Right renal cortex interstitium (tissue), 3 donors: ENCODE measurements at places on chromosomes 1 and 21.
A peak's percentile ranks its signal among the peaks of the same experiment; 100 is the strongest.

DNA sequence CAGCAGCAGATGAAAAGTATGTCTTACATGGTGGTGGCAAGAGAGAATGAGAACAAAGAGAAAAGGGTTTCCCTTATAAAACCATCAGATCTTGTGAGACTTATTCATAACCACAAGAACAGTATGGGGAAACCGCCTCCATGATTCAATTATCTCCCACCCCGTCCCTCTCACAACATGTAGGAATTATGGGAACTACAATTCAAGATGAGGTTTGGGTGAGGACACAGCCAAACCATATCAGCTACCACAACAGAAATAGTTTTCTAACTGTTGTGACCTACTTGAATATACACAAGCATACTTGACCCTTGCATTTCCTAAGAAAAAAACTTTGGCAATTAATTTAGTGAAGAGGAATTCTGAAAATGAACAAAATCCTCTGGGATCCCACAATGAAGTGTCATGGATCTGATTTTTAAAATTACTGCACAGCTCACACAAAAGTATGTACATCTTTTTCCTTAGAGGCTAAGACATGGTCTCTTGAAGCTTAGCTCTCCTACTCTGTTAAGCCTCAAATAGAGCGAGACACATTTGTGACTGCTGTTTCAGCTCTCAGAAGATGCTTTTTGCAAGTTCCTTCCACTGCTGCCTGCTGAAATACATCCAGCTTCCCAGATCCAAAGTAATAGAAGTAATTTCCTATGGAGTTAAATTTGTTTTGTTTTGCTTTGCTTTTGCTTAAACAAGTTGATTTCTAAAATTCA, 265.8 kb downstream of the DPYD start:
- DNase-seq = no peak

GRCh38 chr1:103337779-103338178, 187.7 kb upstream of the RNPC3 start:
- DNase-seq = no peak

DNA sequence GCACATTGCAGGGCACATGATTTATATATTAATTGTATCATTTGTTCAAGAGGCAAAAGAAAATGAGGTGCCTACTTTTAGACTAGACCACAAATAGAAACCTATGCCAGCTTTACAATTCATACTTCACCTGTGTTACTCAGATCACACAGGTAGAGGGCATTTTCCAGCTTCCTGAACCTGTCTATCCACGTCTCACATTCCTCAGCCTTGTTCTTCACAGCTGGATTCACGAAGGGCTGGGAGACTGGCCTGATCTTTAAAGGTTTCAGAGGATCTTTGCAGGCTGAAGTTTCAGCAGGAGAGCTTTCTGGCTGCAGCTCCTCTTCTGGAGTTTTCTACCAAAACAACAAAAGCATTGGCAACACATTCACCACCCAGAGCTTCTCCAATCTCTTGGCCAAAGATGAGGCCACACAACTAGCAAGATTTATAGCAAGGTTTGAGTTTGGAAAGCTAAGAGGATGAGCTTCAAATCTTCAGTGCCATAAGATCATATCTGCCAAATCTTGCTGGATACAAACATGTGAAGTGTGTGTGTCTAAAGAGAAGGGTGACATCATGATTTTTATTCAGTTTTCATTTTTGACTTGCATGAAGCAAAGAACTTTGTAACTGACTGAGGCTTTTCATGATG, 71.0 kb upstream of the CYP2J2 start:
- DNase-seq = no peak

- no peak for DNase-seq
These were observed 91.7 kb downstream of the C1orf94 start for GRCh38 chr1:34268311-34268954.

- DNase-seq = no peak
These were observed 36.6 kb downstream of the UBASH3A start for GRCh38 chr21:42440187-42440792.

DNA sequence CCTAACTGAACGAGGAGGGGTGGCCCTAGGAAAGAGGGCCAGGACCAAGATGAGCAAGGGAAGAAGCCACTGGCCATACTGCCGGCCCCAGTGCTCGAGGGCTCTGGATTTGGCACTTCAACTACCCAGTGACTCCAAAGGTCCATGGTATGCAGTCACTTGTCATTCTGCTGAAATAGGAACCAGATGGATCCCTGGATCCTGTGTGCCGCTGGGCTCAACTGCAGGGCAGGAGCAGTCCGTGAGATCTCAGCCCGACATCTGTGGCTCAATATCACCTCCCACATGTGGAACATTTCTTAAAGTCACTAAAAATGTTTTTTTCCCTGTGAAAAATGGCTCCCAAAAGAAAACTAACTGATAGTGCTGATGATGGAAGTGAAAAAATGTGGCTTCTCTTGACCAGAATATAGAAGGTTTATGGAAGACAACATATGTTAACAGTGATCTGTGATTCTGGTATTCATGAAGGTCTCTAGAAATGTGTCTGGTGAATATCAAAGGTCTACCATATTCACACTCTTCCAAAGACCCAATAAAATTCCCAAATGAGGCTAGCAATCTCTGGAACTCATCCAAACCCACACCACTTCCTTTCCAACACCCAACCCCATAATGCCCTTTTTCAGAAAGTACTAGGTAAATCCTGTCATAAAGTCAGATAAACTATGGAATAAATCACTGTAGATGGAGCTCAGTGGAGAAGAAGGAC, 24.1 kb downstream of the PAFAH2 start:
- no peak for DNase-seq

GRCh38 chr1:100578201-100578600, 40.3 kb downstream of the GPR88 start:
- no peak for DNase-seq

DNA sequence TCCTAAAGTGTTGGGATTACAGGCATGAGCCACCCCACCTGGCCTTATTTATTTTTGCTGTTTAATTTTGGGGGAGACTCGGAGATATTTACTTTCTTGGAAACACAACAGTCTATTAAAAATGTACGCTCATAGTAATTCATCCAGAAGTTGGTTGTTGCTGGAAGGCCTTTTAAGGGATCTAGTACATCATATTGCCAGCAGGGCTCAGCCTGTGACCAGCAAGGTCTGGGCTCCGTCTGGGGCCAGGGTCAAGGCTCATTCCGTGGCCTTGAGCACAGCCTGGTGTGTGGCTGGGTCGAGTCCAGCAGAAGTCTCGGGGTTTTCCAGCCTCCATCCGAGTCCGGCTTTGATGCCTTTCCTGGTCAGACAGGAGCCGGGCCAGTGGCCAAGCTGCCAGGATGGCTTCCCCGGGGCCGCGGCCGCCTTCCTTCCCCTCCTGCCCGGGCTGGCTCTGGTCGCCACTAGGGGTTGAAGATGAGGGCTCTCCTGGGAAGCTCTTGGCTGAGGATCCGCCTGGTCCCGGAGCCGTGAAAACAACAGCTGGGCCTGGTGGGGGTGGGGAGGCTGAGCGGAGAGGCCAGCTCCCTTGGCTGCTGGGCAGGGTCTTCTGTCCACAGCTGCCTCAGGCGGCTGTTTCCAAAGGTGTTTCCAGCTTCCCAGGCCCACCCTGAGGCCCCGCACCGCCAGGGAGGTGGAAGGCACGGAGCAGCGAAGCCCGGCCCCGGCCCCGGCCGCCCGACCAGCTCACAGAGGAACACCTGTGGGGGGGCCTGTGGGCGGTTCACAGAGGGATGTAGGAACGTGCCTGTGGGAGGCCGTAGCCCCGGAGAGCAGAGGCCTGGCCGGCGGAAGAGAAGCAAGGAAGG, 5.1 kb upstream of the VWA1 start:
- DNase-seq = no peak

GRCh38 chr1:195717651-195718050, 890.6 kb downstream of the KCNT2 start:
- DNase-seq = no peak

GRCh38 chr1:111904478-111905218, 84.8 kb downstream of the KCND3 start:
- no peak for DNase-seq

- no peak for DNase-seq
These were observed 96.6 kb upstream of the TNR start for GRCh38 chr1:175839779-175840669.

DNA sequence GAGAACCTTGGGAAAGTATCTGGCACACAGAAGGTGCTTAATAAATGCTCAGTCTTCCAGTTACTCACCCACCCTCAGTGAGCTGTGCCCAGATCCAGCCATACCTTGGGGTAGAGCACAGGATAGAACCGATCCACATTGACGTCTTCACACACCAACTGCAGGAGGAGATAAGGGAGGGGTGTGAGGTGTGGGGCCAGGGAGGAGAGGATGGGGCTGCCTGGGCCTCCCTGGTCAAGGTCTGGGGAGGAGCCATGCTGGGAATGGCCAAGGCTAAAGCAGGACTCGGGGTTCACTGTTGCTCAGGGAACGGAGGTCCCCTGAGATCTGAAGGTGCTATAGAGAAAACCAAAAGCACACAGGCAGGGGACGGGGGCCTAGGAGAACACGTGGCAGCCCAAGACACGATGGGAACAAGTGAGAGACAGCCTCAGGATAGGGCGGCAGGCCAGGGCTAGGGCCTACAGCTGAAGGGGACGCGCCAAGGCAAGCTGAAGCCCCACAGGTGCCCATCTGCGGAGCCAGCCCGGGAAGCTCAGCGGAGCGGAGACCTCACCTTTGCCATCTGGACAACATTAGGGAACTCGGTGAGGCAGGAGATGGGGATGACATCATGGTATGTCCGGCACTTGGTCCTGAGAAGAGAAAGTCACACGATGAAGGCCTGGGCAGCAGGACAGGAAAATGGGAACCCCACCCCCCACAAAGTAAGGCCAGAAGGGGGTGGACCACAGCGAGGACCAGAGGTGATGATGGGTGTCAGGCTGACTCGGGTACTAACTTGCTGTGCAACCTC, 55.9 kb downstream of the RAP1GAP start:
- DNase-seq = no peak

- no peak for DNase-seq
These were observed 16.9 kb downstream of the CHRNB2 start for GRCh38 chr1:154584267-154584994.

DNA sequence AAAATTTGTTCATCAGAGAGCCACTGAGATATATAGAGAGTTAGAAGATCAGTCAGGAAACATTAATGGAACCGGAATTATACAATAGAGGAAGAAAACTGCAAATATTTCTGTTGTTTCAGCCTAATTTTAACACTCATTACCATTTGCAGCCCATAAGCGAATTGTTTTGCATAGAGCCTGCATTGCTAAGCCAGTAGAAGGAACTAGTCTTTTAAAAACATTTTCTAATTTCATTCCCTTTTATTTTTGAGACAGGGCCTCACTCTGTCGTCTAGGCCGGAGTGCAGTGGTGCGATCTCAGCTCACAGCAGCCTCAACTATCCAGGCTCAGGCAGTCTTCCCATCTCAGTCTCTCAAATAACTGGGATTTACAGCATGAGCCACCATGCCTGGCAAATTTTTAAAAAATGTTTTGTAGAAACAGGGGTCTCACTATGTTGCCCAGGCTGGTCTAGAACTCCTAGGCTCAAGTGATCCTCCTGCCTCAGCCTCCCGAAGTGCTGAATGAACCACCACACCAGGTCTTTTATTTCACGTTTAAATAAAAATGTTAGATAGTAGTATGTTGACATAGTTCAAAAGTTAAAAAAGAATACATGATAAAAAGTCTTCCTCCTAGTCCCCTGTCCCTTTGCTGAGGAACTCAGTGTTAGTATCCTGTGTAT, 25.3 kb downstream of the MPZL1 start:
- DNase-seq = no peak

- DNase-seq = no peak
These were observed 1.6 kb downstream of the MFAP2 start for GRCh38 chr1:16978567-16979474.

GRCh38 chr1:18325136-18325535, 155.6 kb upstream of the KLHDC7A start:
- no peak for DNase-seq

GRCh38 chr1:13965770-13966398, 265.9 kb downstream of the PRDM2 start:
- peak; percentile 78 for DNase-seq
